ENCODE measurements at places on chromosomes 2 and 18. TPM values are rescaled to one million over a fixed set of nuclear protein-coding genes. Genes with fewer than 3 reads are reported as not detected.

- no peak for DNase-seq
Measured at GRCh38 chr2:172105471-172106107, 2.9 kb upstream of the DLX2 start.

GRCh38 chr18:68676913-68677312 is 38.0 kb downstream of the TMX3 start:
- DNase-seq, result no peak

GRCh38 chr2:45000341-45000901 is 8.8 kb downstream of the SIX2 start:
- no peak for DNase-seq

- DNase-seq, result no peak
Measured at GRCh38 chr2:151638191-151638933, 95.9 kb downstream of the NEB start.

DNA sequence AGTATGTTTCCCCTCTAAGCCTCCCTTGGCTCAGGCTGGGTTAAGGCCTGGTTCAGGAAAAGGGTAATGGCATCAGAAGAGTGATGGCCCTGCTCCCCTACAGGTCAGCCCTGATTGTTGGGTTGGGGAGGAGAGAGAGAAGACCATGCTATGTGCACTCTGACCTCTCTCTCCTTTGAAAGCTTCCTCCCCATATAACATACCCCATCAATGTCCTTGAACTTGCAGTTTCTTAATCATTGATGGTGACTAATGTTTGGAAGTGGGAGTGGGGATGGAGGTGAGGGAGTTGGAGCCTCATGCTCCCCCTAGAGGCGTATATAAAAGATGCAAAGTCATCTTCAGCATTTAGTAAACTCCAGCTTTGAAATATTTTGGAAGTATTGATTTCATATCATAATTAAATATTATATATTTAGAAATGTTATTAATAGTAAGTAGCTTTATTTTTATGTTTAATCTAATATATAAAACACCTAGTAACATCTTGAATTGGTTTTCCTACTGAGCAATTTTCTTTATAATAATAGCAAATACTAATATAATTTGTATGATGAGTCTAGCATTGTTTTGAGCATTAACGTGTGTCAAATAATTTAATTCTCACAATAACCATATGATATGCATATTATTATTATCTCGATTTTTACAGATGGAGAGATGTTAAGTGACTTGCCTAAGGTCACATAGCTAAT is 8.8 kb downstream of the PLCL1 start:
- DNase-seq, result no peak

DNA sequence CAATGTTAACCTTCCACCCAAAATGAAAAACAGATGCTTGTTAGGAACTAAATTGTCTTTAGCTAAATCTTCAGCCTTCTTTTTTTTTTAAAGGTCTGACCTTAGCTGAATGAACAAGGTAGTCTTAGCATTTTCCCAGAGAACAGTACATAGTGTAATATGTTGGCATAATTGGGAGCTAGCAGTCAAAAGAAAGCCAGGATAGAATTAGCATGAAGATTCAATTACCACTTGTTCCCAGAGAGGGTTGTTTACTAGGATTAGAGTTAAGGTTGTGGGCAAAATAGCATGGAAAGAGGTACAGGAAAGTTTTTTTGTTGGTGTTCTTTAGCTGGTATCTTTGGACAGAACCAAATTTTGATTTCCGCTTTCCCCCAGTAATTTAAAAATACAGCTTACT is 6.9 kb downstream of the CDH20 start:
- no peak for DNase-seq

DNA sequence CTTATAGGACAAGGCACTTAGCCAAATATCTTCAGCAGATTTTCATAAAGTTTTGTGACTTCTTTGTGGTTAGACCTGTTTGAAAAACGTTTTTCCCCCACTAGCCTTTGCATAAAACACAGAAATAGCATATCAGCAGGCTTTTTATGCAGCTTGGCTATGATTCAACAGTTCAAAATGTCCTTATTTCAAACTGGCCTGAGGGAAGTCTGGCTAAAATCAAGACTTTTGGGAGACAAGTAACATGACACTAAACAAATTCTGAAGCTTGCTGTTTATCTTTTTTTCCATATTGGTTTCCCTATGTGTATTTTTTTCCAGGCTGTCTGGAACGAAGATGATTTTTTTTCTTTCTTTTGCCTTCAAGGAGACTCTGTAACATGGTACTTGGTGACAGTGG is 95.1 kb upstream of the L3MBTL4 start:
- DNase-seq, result no peak

DNA sequence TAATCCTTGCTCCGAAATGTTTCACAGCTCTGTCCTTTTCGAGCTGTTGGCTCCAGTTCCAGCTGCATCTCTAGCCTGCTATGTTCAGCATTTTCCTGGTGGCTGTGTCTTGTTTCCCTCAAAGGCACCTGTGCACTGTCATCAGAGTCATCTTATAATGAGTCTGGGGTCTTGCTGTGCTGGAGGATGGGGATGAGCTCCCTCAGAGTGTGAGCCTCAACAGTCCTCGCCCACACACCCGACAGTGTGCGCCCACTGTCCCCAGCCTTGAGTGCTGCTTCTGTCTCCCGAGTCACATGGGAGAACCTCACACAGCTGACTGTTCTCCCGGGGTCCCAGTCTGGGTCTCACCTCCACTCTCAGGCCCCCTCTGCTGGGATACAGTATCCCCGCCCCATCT is 25.4 kb downstream of the SPP2 start:
- DNase-seq, result no peak

- DNase-seq, result no peak
Measured at GRCh38 chr2:218691234-218691633, 19.3 kb downstream of the STK36 start.

GRCh38 chr2:170163411-170164065 is 14.4 kb upstream of the MYO3B start:
- DNase-seq, result no peak

RPIA gene
- total RNA-seq, result 18.2 TPM

DNA sequence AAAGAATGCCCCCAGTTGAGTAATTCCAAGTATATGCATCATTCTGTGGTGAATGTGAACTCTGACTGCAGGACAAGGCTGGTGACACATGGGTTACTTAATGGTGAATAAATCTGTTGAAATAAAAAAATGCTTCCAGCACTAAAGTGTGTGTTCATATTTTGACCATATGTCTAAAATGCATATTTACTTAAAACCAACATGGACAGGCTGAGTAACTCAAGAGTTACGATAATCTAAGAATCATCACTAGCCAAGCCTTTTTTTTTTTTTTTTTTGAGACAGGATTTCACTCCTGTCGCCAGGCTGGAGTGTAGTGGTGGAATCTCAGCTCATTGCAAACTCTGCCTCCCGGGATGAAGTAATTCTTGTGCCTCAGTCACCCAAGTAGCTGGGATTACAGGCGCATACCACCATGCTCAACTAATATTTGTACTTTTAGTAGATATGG is 47.1 kb upstream of the CCBE1 start:
- peak; percentile 12 for DNase-seq

DNA sequence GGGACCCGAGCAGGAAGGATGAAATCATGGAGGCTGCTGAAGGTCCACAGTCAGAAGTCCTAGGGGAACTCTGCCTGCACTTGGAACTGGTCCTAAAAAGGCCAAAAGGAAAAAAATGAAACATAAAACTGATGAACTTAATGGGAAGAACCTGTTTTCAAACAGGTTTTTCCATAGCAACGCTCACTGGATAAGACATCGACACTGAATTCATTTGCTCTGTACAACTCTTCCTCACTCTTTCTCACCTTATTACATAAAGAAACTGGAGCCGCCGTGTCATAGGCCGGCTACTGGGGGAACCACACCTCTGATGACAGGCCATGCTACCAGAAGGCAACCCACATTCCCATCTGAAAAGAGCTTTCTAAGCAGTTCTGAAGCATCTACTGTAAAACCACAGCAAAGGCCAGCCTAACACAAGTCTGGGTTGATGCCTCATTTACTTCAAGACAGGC is 83.6 kb downstream of the FARSB start:
- no peak for DNase-seq

DNA sequence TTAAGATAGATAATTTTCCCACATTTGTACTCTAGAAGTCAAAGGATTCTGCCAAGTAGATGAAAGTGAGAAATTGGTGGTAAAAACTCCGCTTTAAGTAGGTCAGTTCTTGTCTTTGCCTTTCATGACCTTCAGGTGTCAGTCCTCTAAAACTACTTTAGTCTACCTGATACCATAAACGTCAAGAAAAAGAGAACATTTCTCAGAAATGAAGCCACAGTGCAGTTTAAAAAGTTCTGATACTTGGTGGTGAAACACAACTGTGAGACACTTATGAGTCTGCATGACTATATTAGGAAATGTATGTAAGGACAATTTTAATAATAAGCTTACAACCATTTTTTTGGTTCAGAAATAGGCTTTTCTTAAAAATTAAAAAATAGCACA is 583.3 kb downstream of the SATB2 start:
- no peak for DNase-seq

DNA sequence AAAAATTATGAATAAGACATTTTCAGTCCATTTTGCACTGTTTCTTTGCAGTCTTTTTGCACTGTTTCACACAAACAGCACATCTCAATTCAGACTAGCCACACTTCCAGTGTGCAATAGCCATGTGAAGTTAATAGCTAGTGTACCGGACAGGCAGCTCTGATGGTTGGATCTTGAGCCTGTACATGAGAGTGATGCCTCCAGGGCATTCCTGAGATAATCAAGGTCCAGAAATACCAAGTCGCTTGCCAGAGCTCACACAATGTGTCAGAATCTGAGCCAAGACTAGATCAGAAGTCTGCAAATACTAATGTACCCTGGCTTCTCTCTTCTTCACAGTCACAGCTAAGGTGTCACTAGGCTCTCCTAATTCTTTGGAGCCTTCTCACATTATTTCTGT is 180.2 kb downstream of the OSR1 start:
- no peak for DNase-seq

DNA sequence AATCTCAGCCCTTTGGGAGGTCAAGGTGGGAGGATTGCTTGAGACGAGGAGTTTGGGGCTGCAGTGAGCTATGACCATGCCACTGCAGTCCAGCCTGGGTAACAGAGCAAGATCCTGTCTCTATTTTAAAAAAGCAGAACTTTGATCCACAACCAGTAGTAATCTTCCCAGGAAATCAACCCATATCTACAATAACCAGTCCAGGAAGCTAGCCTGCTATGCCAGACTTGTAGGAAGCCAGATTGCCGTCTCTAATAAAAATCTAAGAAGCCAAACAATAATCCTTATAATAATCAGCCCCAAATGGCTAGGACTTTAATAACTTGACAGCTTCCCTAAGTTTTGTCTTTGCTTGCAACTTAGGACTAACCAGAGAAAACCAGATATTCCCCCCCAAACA is 9.0 kb upstream of the ALMS1 start:
- DNase-seq, result no peak
